Stimulated activated CD4-positive, alpha-beta T cell treated with anti-CD3 and anti-CD28 coated beads, Interleukin-1b, Interleukin-23, amount 100 ng/mL, for 48 hours (primary cell): ENCODE measurements at places on chromosomes 16 and 17.

DNA sequence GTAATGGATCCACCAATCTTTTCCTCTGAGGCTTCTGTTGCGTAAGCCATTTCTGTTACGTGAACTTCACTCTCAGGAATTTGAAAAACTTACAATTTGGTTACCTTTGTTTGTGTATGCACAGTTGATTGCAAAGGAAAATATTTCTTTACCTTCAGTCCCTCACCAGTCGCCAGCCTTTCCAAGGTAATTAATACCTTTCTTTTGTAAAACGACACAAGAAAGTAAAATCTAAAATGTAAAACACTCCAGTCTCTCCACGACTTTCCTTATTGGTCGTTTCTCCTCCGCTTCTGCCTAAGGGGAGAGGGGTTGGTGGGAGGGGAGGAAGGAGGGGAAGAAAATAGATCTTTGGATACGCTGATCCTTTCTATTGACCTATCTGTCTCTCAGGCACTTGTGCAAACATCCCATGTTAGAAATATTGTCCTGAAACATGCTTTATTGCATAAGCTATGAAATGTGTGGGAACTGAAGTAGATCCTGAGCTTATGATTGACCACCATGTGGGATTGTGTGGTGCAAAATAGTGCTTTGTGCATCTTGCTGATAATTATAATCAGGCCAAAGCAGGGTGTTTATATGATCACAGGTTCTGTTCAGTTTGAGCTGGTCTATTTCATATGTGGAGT lies 32.4 kb upstream of the EFCAB13 start:
- DNase-seq, result no peak

DNA sequence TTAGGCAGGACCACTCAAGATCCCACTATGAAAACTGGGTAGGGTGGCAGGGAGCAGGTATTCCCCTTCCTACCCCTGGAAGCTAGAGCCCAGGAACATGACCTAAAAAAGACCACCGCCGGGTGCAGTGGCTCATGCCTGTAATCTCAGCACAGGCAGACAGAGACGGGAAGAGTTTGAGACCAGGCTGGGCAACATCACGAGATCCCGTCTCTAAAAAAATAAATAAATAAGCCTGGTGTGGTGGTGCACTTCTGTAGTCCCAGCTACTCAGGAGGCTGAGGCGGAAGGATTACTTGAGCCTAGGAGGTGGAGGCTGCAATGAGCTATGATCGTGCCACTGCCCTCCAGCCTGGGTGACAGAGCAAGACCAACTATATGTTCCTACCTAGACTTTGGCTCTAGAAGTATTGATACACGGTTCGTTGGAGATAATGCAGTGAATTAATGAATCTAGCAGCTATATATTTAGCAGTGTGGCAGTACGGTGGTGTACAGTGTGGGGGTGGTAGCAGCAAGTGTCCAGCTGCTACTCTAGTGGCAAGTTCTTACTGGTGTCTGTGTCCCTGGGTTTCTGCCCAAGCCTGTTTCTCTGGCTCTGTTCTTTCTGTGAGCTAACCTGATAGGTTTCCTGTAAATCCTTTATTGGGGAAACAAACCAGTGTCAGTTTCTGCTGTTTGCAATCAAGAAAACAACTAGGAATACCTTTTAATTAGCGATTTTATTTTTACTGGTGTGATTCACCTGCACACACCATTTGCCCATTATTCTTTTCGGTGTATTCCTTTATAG lies 3.3 kb upstream of the USP31 start:
- DNase-seq, result no peak

DNA sequence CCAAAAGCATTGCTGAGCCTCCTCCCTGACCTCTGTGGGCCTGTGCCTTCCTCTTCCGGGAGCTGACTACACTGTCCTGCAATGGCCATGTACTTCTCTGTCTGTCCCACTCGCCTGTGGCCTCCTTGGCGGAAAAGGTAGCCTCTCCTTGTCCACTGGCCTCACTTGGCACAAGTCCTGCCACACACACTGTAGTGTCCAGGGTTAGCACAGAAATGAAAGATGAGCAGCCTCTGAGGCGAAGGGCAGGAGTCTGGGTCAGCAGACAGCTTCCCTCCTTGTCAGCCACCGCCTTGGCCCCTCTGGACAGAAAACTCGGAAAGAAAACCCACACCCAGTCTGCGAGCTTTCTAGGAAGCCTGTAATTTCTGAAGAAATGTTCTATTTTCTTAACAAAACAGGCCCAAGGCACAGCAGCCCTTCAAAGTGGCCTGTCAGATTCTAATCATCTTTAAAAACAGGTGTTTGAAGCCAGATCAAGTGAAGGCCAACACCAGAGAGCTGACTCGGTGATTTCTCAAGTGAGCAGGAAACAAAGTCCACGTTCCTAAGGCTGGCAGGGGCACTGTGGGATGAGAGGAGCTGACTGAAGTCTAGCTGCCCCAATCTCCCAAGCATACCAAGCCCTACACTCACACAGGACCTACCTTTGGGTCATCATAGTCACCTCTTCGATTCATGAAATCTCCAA lies 67.2 kb downstream of the GTF3C1 start:
- no peak for DNase-seq

GRCh38 chr17:66331038-66331816 lies 28.8 kb downstream of the PRKCA start:
- no peak for DNase-seq

- no peak for DNase-seq
Observed at GRCh38 chr16:57976331-57976796, 5.4 kb upstream of the CNGB1 start.

DNA sequence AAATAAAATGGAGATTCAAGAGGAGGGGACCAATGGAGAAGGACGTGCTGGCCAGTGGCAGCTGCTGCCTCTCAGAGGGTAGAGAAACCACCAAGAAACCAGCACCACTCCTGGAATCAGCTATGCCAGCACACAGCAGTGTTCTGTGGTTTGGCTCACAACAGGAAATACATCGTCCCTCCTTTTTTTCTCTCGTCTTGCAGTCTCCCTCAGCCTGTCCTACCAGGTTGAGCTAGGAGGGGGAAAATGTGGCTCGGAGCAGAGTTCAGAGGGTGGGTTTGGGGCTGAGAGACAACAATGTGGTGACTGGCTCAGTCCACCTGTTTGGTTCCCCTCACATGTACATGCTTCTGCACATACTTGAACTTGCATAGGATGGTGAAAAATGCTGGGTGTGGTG lies 19.9 kb upstream of the SLC16A5 start:
- DNase-seq, result peak; percentile 24

DNA sequence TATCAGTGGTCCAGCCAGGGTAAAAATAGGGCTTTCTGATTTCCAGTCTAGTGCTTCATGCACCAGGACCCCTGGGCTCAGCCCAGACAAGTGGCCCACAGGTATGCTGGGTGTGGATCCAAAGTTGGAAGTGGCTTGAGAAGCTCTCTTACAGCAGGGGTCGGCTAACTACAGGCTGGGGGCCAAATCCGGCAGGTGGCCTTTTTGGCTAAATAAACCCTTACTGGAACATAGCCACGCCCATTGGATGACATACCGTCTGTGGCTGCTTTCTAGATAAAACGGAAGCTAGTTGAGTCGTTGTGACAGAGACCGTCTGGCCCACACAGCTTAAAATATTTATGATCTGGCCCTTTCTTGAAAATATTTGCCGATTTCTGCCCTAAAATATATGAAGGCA lies 119.0 kb upstream of the CDC42EP4 start:
- no peak for DNase-seq

DNA sequence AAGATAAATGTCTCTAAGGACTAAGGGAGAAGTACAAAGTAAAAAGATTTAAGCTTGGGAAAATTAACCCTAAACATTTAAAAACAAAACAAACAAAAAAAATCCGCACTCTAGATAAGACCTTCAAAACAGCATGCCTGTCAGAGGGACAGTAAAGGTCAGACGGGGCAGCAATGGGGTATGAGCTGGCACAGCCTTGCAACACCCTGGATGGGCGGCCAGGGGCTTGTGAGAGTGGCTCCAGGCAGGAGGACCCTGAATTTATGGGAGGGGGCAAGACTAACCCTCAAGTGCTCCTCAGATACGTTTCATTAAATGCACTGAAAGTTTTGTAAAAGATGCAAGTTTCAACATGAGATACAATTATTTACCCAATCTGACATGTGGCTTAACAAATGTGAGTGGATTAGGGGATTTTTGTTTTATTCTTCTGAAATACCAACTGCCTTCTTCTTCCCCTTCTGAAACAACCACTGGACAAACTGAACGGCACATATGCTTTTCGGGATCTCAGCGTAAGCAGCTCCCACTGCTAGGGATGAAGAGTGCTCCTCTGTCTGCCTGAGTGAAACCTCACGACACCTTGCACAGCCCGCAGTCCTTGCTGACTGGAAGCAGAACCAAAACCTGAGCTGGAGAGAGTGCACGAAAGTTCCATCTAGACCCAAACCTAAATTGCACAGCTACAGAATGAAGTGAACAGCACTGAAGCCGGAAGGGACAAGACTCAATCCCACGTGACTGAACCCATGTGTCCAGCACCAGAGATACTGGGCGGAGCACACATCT lies 128.4 kb downstream of the ANKRD11 start:
- no peak for DNase-seq

DNA sequence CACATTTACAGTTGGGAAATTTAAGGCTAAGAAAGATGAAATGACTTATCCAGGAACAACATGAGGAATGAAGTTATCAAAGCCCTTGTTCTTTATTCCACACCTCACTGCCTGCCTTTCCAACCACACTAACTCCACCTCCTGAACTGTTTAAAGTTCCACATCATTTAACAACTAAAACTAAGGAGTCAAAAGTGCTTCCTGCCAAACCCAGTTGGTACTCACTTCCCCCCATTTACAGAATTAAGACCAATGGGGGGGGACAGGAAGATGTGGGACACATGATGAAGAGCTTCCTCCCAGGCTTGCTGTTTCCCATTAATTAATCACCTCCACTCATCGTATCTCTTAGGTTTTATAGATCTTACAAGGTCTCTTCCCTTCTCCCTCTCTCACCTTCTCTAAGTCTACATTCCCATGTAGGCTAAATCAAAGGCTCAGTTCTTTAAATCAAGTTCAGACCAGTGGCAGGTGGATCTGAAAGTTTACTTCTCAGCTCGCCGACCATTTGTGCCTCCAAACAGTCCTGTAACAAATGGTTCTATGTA lies 19.2 kb upstream of the TMEM101 start:
- DNase-seq, result no peak

DNA sequence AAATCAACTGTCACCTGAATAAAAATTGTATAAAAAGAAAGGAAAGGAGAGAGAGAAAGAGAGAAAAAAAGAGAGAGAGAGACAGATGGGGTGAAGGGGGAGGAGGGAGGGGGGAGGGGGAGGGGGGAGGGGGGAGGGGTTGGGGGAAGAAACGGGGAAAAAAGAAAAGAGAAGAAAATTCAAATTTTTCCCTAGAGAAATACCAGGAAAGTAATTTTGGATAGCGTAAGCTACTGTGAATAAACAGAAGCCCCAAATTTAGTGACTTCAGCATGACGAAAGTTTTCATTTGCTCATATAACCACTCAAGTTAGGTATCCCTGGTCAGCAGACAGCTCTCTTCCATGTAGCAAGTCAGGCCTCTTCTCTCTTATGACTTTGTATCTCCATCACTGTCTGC lies 289.4 kb upstream of the MYOCD start:
- no peak for DNase-seq

DNA sequence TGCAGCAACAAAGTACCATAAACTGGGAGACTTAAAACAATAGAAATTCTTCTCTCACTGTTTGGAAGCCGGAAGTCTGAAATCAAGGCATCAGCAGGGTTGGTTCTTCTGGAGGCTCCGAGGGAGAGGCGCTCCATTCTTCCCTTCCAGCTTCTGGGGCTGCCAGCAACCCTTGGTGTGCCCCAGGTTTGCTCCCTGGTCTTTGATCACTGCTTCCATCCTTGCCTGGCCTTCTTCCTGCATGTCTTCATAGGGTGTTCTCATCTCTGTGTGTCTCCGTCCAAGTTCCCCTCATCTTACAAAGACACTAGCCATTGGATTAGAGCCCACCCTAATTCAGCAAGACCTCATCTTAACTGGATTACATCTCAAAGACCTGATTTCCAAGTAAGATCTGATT lies 35.3 kb upstream of the LRRC75A start:
- DNase-seq, result no peak

DNA sequence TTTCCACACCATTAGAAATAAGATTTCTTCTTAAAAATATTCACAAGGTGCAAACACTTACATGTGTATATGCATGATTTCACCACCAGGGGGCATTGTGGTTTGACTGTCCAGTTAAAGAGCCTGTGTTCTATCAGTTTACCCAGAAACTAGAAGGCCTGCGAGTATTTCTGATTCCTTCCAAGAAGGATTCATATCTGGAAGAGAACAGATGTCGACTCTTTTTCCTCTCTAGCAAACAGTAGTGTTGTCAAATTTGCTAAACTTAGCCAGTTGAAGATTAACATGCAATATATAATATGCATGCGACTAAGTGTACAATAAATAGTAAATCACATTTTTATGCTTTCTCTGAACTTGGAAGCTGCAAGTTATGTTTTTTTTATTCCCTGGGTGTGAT lies 404.1 kb downstream of the WWOX start:
- DNase-seq, result peak; percentile 31

DNA sequence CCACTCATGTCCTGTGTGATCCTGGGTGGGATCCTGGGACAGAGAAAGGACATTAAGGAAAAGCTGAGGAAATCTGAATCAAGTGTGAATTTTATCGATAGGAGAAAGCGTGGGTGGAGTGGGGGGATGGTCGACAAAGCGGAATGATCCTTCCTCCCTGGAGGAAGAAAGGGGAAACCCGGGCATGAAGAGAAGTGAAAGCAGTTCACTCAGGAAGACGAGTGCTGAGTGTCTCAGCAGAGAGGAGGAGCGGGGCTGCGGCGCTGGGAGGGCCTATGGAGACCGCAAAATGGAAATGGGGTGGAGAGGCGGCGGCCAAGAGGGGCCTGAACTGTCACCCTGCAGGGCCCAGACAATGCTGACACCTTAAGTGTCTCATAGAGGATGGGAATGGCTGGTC lies 8.7 kb downstream of the ZDHHC7 start:
- no peak for DNase-seq

GRCh38 chr17:14953405-14953804 lies 311.7 kb downstream of the PMP22 start:
- DNase-seq, result no peak

DNA sequence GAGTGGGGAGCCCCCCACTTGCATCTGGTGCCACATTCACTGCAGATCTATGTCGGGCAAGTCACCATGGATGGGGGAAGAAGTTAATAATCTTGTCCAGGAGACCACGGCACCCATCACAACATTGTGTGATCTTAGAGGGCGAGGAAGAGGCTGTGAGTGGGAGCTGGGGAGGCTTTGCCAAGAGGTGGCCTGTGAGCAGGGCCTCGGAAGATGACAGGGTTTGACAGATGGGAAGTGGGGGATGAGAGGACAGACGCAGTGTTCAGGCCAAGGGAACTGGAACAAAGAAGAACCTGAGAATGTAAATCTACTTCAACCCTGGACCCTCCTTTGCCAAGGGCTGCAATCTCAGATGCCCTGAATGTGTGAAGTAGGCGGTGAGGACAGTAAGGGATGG lies 12.4 kb downstream of the ACE start:
- no peak for DNase-seq
